ENCODE measurements at places on chromosomes 7 and 10.

DNA sequence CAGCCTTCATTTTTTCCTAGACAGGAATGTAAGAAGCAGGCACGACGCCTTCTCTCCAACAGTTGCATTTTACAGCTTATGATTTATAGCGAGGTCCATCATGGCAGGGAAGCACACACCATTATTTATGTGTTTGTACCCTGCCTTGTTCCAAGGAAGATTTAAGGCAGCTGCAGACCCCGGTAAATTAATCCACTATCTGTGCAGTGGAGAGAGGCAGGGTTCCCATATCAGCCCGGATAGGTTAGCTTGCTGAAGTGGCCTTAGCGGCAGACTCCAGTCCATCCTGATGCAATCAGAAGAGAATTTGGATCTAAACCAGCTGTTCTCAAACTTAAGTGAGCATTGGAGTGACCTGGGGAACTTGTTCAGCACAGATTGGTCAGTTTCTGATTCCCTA is 359.4 kb downstream of the GALNT17 start:
- no peak for DNase-seq

DNA sequence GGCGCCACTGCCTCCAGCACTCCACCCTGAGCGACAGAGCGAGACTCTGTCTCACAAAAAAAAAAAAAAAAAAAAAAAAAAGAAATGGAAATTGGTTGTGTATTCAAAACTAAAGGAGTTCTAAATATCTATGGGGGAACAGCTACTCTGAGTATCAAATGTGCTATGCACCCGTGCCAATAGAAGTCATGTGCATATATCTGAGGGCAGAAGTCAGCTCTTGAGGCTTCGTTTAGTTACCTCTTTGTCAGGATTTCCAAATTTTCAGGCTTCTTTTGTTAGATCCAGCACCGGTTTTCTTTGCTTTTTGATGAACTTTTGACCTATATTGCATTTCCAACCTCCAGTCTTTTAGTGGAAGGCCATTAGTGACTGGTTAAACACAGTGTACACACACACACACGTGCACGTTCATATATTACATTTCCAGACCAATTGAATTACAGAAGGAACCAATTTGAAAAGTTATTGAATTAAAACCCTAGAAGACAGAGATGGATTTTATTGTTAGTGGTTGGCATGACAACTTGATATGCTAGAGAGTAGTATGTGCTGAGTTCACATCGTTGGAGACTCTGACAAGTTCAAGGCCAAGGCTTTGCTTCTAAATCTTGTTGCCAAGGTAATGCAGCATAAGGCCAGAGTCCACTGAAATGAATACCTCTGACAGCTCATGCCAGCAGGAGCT is 33.1 kb upstream of the ADD3 start:
- no peak for DNase-seq

GRCh38 chr7:36048902-36049240 is 104.2 kb upstream of the EEPD1 start:
- DNase-seq: peak; percentile 48

GRCh38 chr7:23469150-23469960 is 936 bp downstream of the IGF2BP3 start:
- DNase-seq: no peak

DNA sequence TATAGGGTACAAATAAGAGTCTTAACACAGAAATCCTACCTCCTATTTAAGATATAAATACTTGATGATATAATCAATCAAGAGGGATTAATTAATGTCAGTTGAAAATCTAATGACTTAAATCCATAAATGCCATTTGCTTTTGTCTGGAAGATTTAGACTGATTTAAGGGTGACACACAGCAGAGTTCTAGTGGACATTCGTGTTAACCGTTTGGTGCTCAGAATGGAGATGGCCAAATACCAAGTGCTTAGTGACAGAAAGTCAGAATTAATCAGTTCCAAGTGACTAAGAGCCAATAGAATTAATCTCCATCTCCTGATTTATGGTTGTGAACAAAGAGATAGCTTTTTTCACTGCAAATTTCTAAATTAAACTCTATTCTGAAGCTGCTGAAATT is 36.2 kb downstream of the NAMPT start:
- no peak for DNase-seq

- DNase-seq: no peak
Observed at GRCh38 chr10:103768345-103768744, 87.0 kb downstream of the SH3PXD2A start.

DNA sequence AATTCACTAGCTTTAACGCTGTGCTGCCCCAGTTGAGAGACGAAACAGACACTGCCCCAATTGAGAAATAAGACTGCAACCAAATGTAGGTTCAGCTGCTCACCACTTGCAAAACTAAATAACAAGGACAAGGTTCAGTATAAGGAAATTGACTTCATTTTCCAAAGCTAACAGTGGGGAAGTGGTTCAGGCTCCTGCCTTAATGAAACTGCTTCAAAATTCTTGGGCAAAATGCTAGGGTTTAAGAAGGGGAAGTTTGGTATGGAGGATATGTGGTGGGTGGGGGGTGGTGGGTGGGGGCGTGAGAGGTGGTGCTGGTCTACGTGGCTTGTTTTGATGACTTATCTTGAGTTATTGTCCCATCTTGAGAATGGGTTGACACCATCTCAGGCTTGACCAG is 21.8 kb downstream of the MRPL32 start:
- no peak for DNase-seq

DNA sequence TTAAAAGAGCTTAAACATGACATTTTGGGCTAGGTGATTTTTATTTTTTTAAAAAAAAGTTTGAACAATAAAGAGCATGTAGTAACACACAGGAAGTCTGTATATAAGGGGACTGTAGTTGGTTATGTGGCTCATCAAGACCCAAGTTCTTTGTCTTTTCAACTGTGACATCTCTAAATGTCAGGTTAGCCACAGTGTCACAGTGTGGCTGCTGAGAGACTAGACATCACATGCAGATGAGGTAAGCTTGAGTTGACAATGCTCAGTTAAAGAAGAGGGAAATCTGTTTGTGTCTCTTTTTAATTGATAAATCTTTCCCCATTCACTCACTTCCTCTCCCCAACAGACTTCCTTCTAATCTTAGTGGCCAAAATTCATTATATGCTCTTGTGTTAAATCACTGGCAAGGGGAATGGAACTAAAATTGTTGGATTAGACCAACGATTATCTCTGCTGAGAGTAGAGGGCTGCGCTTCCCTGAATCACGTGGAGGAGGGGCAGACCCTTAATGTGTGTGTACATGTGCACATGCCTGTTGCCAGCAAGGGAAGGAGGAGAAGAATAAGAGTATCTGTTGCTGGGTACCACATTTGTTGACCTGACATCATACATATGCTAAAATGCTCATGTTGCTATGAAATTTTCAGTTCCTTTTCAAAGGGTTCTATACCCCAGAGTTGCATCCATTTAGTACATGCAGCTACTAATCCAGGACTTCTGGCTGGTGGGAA is 78.3 kb downstream of the MMRN2 start:
- no peak for DNase-seq

GRCh38 chr10:129962872-129963640 is 1.0 kb downstream of the EBF3 start:
- DNase-seq: no peak

Data from SK-N-MC (cell line).